ENCODE measurements at places on chromosomes 13 and 19.

DNA sequence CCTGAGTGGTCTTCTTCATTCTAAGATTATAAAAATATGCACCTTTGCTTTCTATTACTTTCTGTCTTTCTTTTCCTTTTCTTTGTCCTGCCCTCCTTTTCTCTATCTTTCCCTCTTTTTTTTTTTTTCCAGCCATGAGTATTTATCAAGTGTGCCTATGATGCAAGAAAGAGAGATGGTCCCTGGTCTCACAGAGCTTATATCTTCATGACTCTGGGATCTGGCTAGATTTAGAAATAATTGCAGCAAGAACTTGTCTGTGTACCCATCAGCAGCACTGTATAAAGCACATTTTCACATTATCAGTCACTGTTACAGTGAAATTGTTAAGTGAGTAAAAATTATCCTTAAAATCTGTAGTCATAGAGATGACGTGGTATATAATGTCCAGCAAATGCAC, 31.6 kb upstream of the GAS6 start:
- no peak overlapping the region for H3K4me3 ChIP-seq
- no peaks in the 10 kb centered on the region for H3K4me1 ChIP-seq
- no peaks in the 10 kb centered on the region for H3K36me3 ChIP-seq
- H3K27ac ChIP-seq, result no peak overlapping the region
- DNase-seq, result no peak

DNA sequence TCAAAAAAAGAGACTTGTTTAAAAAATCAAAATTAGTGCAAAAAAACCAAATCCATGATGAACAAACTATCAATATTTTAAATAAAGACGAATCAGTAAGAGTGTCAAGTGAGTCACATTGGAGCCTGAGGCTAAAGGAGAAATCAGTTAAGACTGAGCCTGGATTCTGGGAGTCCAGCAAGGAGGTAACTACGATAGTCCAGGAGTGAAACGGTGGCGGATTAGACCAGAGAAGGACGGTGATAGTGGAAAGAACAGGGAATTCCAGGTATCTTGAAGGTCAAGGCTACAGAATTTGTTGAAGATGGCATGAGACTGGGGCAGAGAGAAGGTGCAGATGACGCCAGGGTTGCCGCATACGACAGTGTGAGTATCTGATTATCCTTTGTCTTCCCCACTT, 7.0 kb upstream of the NPAS1 start:
- no peak for DNase-seq
- peaks cover 15% of the 10 kb centered on the region for H3K27me3 ChIP-seq
- H3K36me3 ChIP-seq, result no peaks in the 10 kb centered on the region
- H3K27ac ChIP-seq, result no peak overlapping the region
- H3K4me1 ChIP-seq, result peaks cover 9% of the 10 kb centered on the region

- H3K4me3 ChIP-seq, result peak within 1 kb of the TSS; percentile 80
- H3K4me1 ChIP-seq, result peaks cover 34% of the 10 kb centered on the region
- DNase-seq, result peak; percentile 86
- peaks cover 5% of the 10 kb centered on the region for H3K27me3 ChIP-seq
Measured at GRCh38 chr19:913080-913748, at the start of gene R3HDM4. R3HDM4 (minus strand) TSS chr19:913219; CDS start chr19:913157, 62 bp downstream.

DNA sequence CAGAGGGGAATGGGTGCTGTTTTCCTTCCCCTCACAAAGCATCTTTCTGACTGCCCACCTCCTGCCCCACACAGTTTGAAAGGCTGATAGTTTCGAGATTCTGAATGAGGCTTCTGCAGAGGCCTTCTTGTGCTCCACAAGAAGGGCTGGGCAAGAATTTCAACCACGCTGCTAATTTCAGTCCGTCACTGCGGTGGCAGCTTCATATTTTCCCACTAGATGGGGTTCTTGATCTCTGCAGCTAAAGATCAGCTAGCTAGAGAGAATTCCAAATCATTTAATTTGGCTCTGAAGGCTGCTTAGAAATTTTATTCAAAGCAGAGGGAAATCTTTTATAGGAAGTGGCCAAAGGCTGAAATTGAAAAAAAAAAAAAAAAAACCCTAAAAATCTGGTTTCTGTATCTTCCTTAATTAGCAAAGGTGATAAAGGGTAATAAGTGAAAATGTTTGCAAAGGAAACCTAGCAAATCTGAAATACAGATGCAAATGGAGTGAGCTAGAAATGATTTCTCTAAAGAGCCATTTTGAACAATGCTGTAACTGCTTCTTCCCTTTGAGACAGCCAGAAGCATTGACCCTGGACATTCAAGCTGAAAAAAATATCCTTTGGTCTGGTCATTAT, 38.0 kb upstream of the C13orf42 start:
- H3K27me3 ChIP-seq, result peaks cover 24% of the 10 kb centered on the region
- no peak overlapping the region for H3K4me3 ChIP-seq
- no peak for DNase-seq
- peaks cover 4% of the 10 kb centered on the region for H3K4me1 ChIP-seq

GRCh38 chr13:20305587-20305986, 73.5 kb upstream of the GJB6 start:
- peaks cover 2% of the 10 kb centered on the region for H3K4me1 ChIP-seq
- H3K27ac ChIP-seq, result no peak overlapping the region
- H3K36me3 ChIP-seq, result peaks cover 2% of the 10 kb centered on the region
- H3K27me3 ChIP-seq, result peaks cover 45% of the 10 kb centered on the region
- DNase-seq, result no peak
- no peak overlapping the region for H3K4me3 ChIP-seq

- DNase-seq, result no peak
- no peaks in the 10 kb centered on the region for H3K4me1 ChIP-seq
- H3K27me3 ChIP-seq, result peaks cover 2% of the 10 kb centered on the region
- no peak overlapping the region for H3K4me3 ChIP-seq
- H3K36me3 ChIP-seq, result no peaks in the 10 kb centered on the region
Measured at GRCh38 chr13:101398191-101398590, 18.1 kb downstream of the NALCN start.

DNA sequence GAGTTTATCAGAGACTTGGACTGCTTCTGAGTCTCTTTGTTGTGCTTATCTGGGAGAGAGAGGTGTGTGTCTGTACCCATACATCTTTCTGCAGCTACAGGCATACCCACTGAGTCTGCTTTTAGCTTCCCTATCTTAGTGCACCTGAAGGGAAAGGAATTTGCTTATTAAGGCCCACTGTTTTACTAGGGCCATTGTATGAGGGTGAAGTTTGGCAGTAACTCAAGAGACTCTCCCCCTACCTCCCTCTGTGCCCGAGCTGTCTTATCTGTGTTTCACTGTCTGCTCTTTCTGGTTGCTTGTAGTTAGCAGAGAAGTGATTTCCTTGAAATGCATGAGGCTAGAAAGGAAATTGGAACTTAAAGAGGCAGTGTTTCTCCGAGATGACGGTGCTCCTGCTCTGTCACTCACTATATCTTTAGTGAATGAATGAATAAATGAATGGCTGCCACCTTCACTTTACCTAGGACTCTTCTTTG, 678 bp upstream of the CD33 start:
- peaks cover 60% of the 10 kb centered on the region for H3K4me1 ChIP-seq
- H3K27ac ChIP-seq, result peak overlapping the region; percentile 74
- no peak for DNase-seq
- H3K36me3 ChIP-seq, result peaks cover 12% of the 10 kb centered on the region
- H3K27me3 ChIP-seq, result peaks cover 51% of the 10 kb centered on the region

DNA sequence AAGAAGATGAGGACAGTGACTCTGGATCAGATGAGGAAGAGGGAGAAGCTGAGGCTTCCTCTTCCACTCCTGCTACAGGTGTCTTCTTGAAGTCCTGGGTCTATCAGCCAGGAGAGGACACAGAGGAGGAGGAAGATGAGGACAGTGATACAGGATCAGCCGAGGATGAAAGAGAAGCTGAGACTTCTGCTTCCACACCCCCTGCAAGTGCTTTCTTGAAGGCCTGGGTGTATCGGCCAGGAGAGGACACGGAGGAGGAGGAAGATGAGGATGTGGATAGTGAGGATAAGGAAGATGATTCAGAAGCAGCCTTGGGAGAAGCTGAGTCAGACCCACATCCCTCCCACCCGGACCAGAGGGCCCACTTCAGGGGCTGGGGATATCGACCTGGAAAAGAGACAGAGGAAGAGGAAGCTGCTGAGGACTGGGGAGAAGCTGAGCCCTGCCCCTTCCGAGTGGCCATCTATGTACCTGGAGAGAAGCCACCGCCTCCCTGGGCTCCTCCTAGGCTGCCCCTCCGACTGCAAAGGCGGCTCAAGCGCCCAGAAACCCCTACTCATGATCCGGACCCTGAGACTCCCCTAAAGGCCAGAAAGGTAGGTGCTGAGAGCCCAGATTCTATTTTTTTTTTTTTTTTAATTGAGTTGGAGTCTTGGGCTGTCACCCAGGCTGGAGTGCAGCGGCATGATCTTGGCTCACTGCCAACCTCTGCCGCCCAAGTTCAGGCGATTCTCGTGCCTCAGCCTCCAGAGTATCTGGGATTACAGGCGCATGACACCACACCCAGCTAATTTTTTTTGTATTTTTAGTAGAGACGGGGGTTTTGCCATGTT, 2.3 kb downstream of the PPP1R15A start:
- H3K27me3 ChIP-seq, result no peaks in the 10 kb centered on the region
- H3K4me3 ChIP-seq, result peak overlapping the region; percentile 88
- H3K4me1 ChIP-seq, result peaks cover 55% of the 10 kb centered on the region
- peaks cover 61% of the 10 kb centered on the region for H3K36me3 ChIP-seq
